ENCODE measurements at places on chromosomes 5 and 9.

- no peak for DNase-seq
Observed at GRCh38 chr5:35681911-35682310, 64.2 kb downstream of the SPEF2 start.

DNA sequence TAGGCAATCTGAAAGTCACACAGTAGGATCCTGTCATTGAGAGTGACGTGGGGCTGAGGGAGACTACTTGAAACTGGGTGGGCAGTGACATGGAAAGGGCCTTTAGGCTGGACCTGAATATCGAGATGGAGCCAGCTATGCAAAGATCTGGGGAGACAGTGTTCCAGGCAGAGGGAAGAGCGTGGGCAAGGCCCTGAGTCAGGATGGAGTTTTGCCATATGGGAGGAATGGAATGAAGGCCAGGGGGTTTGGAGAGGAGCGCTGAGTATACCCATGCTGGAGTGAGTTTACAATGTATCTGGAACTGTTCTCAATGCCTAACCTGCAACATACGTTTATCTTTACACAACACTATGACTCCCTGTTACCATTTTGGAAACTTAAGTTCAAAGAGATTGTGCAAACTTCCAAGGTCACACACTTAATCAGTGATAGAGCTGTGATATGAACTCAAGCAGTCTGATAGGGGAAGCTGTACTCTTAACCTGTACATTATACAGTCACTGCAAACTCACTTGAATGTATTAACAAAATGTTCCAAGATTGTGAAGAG, 33.5 kb downstream of the INSYN2B start:
- DNase-seq, result no peak

DNA sequence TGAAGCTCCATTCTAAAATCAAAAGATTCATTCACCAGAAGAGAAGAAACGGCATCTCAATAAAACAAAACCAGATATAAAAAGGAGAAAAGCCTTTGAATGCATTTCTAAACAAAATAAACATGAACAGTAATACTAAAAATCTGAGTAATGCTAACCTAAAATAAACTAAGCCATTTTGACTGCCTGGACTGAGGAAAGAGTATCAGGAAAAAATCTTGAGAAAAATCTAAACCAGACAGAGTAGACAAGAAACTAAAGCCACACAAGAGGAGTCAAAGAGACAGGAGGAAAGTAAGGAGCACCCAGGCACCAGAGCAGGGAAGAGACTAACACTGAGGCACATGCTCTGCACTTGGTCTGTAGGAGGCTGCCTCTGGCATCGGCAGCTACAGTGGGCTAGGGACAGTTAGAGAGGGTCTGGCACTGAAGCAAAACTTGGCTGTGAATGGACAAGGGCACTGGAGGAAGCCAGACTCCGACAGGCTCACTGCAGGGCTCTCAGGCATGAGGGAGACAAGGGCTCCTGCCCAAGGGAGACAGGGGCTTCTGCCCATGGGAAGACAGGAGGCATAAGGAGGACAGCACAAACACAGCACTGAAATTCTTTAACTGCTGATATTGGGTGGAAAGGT, 50.2 kb downstream of the DROSHA start:
- DNase-seq, result no peak

GRCh38 chr9:20417373-20418080, 204.8 kb downstream of the MLLT3 start:
- no peak for DNase-seq

DNA sequence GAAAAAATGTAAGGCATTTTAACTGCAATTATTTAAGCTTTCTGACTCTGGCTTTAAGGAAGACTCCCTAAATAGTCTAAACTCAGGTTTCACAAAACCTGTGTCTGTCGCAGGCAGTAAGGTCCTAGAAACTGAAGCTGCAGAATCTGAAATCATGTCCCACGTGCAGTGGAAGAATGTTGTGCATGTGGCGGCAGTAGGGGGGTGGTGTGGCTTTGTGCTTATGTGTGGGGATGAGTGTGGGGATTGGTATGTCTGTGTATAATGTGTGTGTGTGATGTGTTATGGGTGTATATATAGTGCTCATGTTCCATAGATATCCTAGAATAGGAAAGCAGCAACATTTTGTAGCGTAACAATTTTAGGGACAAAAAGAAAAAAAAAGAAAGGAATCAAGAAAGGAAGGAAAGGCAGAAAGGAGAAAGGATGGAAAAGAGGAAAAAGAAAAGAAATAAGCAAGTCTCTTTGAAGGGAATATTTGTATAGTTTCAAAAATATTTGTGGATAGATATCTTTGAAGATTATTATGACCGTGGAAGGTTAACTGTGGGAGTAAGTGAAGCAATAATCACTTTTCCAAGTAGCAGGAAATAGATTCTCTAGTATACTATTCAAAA, 6.6 kb downstream of the ANKDD1B start:
- no peak for DNase-seq

DNA sequence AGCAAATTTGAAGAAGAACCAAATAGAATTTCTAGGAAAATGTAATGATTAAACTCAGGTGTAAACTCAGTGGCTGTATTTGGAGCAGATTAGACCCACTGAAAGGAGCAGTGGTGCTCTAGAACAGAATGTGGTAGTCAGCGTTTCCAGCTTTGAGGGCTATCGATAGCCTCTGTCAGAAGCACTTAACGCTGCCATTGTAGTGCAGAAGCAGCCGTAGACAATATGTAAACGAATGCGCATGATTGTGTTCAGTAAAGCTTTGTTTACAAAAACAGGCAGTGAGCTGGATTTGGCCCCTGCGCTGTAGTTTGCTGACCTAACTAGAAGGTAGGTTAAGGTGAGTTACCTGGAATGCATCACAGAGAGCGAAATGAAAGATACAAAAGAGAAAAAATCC, 72.0 kb downstream of the FAM78A start:
- DNase-seq, result peak; percentile 30

DNA sequence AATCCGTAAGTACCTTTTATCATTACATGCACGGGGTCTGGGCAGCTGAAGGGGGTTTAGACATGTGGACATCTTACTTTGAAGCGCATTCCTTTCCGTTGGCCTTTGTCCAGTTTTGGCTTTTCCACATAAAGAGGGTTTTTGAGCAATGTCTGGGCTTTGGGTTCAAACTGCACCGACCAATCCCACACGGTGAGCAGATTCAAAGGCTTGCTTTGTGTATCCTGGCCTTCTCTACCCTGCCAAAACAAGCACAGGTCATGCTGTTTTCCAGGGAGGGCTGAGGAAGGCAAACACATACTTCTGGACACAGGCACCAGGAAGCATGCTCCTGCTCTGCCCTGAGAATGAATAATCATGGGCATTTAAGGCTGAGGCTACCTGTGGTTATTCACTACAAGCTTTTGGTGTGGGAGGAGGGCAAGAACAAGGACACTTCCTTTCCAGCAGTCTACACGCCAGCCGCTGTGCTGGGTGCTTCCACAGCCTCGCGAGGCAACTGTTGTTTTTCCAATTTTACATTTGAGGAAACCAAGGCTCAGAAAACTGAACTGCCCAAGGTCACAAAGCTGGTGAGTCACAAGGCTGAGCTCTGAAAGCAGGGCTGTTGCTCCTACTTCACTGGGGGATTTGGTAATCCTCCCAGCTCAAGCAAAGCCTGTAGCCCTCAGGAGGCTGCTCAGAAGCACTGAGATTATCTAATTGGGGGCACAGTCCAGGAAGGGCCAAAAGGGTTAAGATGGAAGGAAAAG, 59.8 kb upstream of the GOLPH3 start:
- no peak for DNase-seq

DNA sequence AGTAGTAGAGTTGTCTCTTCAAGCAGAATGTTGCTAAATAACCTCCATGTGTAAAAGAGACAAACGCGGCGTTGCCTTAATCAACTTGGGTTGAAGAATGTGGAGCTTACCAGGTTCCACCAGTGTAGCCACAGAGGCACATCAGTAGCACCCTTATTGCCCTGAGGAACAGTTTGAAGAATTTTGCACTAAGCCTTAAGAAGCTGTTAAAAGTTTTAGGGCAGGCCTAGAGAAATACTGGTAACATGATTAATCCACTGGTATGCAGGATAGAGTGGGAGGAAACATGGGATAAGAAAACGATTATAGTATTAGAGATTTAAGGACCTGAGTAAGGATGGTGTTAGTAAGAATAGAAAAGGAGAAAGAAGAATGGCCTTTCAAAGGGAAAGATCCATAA, 100.6 kb downstream of the ZCCHC7 start:
- no peak for DNase-seq

DNA sequence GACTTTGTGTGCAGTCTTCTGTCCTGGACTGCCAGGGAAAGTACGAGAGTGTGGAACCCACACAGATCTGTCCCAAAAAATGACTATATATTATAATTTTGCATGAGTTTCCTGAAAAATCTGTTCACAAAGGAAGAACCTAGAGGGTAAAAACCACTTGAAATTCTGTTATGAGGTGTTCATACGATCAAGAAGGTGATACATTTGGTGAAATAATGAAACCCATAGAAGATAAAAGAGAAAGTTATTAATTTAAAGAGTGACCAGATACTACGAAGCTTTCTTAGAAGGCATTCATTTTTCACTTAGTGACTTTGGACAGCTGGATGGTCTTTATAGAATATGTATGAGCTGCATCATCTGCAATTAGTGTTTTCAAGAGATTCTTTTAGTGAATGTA, 32.9 kb downstream of the SLC12A2 start:
- no peak for DNase-seq

DNA sequence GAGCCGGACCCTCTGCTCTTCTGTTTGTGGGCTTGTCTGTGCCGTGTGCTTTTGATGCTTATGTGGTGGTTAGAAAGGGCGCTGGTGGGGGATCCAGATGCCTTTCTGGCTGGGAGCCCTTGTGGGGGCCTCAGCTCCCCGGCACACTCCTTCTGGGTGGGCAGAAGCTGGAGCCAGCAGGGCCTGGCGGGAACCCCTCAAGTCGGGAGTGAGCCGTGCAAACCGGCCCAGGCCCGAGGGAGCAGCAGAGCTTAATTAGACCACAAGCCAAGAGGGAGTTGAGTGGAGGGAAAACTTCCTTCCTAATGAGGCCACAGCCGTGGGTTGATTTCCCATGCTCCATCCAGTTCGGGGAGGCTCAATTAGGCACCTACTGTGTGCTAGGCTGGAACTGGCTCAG, 76.0 kb upstream of the RNU6ATAC start:
- no peak for DNase-seq

DNA sequence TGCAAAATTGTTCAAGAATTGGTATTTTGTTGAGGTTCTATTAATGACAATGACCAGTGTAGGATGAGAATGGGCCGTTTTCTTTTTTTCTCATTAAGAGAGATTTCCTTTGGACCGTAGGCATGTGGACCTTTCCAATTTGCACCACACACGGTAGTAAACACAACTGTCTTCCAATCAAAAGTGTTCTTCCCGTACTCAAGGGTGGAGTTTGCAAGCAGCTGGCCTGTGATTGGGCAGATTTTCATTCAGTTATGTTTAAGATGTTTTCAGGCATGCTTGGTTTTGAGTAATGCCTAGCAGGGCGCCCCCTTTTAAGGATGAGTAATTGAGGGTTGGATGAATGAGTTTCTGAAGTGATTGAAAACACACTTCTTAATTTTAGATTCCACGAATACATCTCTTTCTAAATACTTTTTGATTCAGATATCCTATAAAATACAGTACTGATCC, 2.5 kb downstream of the KDM3B start:
- DNase-seq, result peak; percentile 4

DNA sequence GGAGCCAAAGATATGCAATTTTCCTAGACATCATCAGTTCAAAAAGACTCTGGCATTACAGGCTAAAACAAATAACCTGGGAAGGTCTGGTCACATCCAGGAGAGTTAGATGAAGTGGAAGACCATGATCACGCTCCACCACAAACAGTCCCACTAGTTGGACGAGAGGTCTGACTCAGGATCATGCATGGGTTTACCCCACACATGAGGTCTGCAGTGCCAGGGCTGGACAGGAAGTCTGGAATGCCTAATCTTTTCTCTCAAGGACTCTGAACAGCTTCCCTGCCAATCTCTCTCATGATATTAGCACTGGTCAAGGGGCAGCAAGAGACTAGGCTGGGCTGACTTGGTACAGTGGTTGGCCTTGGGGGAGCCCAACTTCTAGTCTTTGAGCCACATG, 7.1 kb downstream of the PRUNE2 start:
- peak; percentile 10 for DNase-seq

DNA sequence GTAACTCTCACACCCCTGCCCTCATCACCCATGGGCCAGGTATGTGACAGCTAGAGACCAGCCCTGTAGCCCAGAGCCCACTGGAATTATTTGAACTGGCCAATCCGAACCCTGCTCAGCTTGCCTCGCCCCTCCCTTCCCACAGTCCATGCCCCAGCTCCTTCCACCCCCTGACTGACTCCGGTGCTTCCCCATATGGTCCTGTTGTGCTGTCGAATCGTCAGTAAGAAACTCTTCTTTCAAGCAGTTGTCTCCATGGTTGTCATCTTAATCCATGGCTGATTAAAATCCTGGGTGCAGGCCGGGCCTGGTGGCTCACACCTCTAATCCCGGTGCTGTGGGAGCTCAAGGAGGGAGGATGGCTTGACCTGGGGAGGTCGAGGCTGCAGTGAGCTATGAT, 118.5 kb downstream of the COL23A1 start:
- no peak for DNase-seq

DNA sequence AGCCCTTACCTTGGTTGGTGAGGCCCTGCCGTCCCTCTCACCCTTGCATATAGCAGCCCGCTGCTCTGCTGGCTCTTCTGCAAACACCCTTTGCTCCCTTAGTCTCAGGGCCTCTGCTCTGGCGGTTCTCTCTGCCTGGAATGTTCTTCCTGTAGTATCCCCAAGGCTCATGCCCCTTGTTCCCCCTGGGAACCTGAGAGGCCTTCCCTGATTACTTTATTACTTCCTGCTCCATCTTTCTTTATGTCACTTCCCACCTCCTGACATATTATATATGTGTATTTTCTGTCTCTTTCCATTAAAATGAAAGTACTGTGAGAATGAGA, 73.9 kb upstream of the SPRY4 start:
- DNase-seq, result no peak

DNA sequence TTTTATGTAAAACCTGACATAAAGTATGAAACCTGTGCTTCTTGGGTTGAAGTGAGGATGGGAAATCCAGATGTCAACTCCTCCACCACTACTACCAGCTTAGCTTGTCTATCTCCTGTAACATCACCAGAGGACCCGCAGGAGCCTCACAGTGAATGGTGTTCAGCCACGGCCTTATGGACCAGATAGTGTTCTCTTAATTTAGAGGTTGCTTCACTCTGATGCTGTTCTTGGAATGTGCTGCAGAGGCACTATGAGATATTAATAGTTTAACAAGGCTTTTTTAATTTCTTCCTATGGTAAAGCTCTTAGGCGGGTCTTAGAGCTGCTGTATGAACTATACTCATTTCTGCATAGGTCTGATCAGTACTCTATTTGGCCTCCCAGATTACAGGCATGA, 27.9 kb downstream of the NFX1 start:
- no peak for DNase-seq

GRCh38 chr5:62268234-62268633, 37.8 kb upstream of the KIF2A start:
- DNase-seq, result peak; percentile 69

Data from NCI-H510A treated with DMSO at 0.1 percent for 48 hours (cell line).